ENCODE measurements at places on chromosomes 16 and 17.

- H3K27me3 ChIP-seq, result peaks cover 32% of the 10 kb centered on the region
- no peak overlapping the region for H3K27ac ChIP-seq
- DNase-seq, result peak; percentile 72
- H3K36me3 ChIP-seq, result no peaks in the 10 kb centered on the region
- no peak overlapping the region for H3K4me3 ChIP-seq
These were observed 2.9 kb downstream of the SMPD3 start for GRCh38 chr16:68445458-68445857.

GRCh38 chr17:14373614-14374259 is 72.9 kb downstream of the HS3ST3B1 start:
- H3K36me3 ChIP-seq, result no peaks in the 10 kb centered on the region
- H3K4me3 ChIP-seq, result no peak overlapping the region
- no peaks in the 10 kb centered on the region for H3K27me3 ChIP-seq

DNA sequence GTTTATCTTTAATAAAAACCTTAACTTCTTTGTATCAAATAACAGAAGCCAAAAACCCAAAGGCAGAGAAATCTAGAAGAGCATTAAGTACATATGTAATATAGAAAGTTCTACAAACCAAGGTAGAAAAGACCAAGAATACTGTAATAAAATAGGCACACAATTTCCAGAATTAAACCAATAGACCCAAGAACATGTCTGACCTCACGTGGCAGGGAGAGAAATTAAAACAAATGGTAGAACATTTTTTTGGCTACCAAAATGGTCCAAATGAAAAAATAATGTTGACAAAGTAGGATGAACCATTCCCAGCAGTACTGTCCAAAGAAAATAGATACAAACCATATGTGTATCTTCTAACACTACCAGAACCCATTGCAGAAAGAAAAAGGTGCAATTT is 183.5 kb downstream of the CPPED1 start:
- H3K36me3 ChIP-seq, result no peaks in the 10 kb centered on the region
- no peak overlapping the region for H3K27ac ChIP-seq
- H3K4me3 ChIP-seq, result no peak overlapping the region
- H3K4me1 ChIP-seq, result peaks cover 14% of the 10 kb centered on the region

- no peak for DNase-seq
- H3K36me3 ChIP-seq, result no peaks in the 10 kb centered on the region
These were observed 32.9 kb downstream of the DYNLRB2 start for GRCh38 chr16:80573700-80574120.

DNA sequence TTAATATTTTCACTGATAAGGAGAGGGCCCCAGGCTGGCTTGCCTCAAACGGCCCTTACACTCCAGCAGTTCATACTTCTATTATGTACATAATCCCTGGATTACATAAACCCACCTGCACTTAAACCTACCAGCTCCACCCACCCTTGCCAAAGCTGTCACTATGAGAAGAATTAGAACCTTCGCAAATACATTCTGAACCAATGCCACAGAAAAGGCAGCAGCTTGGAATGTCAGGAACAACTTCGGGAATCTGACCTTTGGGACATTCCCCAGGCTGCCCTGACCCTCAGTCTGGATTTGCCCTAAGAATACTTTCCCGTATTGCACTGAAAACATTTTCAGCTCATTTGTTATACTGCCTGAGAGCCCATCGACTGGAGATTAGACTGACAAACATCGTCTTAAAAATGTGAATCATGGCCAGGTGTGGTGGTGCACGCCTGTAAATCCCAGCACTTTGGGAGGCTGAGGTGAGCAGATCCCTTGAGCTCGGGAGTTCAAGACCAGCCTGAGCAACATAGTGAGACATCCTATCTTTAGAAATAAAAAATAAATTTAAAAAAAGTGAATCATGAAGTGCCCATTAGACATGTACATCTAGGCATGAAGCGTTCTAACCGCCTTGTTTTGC is 21.0 kb upstream of the SEC14L1 start:
- no peaks in the 10 kb centered on the region for H3K27me3 ChIP-seq
- H3K4me3 ChIP-seq, result no peak overlapping the region
- DNase-seq, result no peak
- peaks cover 12% of the 10 kb centered on the region for H3K4me1 ChIP-seq
- H3K27ac ChIP-seq, result no peak overlapping the region
- H3K36me3 ChIP-seq, result no peaks in the 10 kb centered on the region
